CD4-positive, CD25-positive, alpha-beta regulatory T cell (primary cell): ENCODE measurements at places on chromosomes 1 and 21.

GRCh38 chr1:110846861-110847260 lies 26.1 kb upstream of the CD53 start:
- DNase-seq, result no peak

DNA sequence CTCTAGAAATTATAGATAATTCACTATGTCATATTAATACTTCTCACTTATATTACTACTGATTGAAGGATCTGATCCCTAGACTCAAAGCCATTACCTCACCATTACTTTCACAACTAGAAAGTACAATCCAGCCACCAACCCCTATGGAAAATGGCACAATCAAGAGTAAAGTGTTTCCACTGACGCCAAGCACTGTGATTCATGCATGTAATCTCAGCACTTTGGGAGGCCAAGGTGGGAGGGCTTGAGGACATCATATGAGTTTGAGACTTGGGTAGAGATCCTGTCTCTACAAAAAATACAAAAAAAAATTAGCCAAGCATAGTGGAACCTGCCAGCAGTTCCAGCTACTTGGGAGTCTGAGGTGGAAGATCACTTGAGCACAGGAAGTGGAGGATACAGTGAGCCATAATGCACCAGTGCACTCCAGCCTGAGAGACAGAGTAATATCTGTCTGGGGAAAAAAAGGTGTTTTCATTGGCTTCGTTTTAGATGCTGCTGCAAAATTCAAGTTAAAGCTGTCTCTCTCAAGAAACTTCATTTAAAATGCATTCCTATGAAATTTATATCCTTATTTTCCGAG lies 126.5 kb downstream of the AKT3 start:
- no peak for DNase-seq

GRCh38 chr21:28068455-28069358 lies 924.0 kb downstream of the LTN1 start:
- no peak for DNase-seq

- DNase-seq, result no peak
Observed at GRCh38 chr1:9316080-9316444, 23.4 kb downstream of the SPSB1 start.

DNA sequence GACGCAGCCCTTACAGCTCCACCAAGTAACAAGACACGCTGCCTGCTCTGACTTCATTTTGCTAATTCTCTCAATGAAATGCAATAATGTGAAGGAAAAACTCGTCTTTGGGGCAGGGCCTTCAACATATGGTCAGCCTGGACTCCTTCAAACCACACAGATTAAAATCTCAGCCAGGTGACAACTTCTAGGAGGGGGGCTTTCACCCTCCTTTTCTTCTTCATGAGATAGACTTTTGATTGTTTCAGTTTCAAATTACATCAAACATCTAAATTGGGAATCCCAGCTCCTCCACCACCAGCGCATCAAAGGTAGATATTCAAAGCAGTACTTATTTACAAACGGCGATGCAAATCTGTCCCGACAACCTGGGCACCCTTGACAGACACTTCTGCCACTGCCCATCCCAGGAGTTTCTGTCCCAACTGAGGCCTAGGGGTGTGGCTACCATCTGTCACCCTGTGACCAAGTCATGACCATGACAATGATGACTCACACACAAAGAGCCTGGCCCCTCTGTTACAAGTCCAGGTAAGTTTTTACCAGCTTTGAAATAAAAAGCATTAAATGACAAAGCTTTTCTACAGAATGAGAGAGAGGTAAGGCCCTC lies 29.7 kb downstream of the SSBP3 start:
- no peak for DNase-seq

- DNase-seq, result peak; percentile 69
Observed at GRCh38 chr1:113930499-113931161, 1.5 kb downstream of the HIPK1 start.

DNA sequence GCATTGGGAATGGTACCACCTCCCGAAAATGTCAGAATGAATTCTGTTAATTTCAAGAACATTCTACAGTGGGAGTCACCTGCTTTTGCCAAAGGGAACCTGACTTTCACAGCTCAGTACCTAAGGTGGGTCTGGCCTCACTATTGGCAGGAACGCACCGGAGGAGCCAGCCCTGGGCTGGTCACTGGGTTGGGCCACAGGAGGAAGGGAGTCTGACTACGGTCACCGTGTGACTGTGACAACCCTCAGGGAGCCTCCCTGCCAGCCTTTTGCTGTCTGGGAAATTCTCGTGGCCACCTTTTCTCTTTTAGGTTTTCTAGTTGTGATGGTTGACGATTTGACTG lies 2.2 kb downstream of the IL10RB start:
- no peak for DNase-seq

GRCh38 chr1:42008264-42008663 lies 89.5 kb upstream of the HIVEP3 start:
- no peak for DNase-seq

GRCh38 chr1:219465212-219466093 lies 147.5 kb downstream of the ZC3H11B start:
- no peak for DNase-seq

GRCh38 chr1:75275631-75276030 lies 141.4 kb downstream of the LHX8 start:
- DNase-seq, result no peak

DNA sequence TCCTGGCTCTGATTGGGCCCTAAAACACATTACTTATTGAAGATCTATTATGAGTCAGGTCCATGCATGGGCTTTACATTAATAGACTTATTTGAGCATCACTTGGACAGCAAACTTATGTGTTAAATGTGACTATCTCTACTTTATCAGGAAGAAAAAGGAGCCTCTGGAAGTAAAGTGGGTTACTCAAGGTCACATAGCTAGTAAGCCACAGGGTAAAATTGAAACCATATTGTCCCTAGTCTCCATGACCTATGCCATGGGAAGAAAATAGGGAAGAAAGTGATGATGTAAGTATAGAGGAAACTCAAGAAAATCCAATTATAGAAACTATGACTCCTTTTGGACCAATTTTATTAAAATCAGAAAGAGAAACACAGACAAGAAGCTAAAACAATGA lies 555.3 kb downstream of the NUF2 start:
- DNase-seq, result no peak

- DNase-seq, result no peak
Observed at GRCh38 chr21:34020005-34020847, 53.2 kb upstream of the MRPS6 start.

- DNase-seq, result no peak
Observed at GRCh38 chr1:32082022-32082421, 9.3 kb downstream of the TMEM39B start.

- no peak for DNase-seq
Observed at GRCh38 chr1:226986496-226987178, 46.5 kb downstream of the COQ8A start.

DNA sequence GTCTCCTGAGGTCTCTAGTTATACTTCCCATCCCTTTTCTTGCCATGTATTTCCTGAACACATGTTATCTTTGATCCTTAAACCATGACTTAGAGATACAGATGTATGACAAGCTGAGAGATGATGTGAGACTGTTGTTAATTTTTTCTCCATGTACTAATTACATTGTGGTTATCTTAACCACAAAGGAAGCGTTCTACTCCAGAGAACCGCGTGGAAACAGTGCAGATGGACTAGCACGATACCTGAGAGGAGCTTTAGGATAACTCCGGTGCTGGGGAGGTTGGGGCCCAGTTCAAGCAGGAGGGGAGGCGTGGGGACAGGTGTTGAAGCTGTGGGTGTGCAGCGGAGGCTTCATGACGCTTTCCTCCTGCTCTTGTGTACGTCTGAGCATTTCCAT lies 17.5 kb downstream of the PDE9A start:
- no peak for DNase-seq

GRCh38 chr1:166971252-166971651 lies 4.1 kb downstream of the ILDR2 start:
- no peak for DNase-seq

DNA sequence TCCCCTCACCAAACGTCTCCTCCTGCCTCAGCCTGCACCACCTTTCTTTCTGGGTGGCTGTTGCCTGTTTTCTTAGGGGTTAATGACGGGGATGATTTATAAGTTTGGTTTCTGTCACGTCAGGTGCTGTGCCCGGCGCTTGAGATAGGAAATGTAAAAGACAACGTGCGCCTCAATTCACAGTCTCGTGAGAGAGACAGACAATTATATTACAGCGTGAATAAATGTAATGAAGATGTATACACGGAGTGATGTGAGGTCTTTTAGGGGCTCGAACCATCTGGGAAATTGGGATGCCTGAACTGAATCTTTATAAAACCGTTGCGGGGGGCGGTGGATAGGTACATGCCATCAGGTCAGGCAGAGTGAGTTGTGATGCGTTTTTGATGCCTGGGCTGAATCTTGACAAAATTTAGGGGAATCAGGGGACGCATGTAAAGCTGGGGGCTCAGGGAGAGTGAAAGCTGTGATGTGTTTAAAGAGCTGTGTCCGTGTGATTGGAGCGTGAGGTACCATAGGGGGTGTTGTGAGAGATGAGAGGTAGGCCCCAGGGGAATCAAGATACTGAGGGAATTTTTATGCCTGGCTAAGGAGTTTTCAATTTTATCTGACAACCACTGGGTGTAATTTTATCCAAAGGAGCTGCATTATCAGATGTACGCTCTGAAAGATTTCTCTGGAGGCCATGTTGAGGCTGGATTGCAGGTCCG lies 831 bp downstream of the TIPRL start:
- DNase-seq, result no peak

GRCh38 chr1:35574125-35574654 lies 1.1 kb downstream of the TFAP2E start:
- no peak for DNase-seq

- DNase-seq, result peak; percentile 45
Observed at GRCh38 chr1:21216835-21217811, 40.4 kb upstream of the EIF4G3 start.

- DNase-seq, result no peak
Observed at GRCh38 chr1:50213505-50213904, 104.8 kb downstream of the ELAVL4 start.

DNA sequence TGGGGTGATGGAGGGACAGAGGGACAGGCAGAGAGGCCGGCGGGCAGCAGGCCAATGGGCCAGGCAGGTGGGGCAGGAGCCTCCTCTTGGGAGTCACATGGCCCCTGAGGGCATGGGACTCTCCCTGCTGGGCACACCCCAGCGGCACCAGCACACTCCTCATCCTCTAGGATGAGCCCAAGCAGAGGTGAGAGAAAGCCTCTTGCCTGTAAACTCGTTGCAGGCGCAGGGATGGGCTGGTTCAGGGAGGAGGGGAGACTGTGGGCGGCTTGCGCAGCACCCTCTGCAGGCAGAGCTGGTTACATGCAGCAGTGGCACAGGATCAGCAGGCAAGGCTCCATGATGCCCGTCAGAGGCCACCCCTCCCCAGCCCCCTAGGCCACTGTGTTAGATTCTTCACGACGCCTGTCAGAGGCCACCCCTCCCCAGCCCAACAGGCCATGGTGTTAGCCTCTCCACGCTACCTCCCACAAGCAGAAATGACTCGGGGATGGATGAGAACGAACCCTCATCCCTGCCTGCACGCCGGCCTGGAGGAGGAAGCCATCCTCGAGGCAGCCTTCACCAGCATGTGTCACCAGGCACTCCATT lies 209.7 kb upstream of the VAMP3 start:
- DNase-seq, result no peak

GRCh38 chr1:39960431-39960958 lies 5.5 kb downstream of the MFSD2A start:
- no peak for DNase-seq

DNA sequence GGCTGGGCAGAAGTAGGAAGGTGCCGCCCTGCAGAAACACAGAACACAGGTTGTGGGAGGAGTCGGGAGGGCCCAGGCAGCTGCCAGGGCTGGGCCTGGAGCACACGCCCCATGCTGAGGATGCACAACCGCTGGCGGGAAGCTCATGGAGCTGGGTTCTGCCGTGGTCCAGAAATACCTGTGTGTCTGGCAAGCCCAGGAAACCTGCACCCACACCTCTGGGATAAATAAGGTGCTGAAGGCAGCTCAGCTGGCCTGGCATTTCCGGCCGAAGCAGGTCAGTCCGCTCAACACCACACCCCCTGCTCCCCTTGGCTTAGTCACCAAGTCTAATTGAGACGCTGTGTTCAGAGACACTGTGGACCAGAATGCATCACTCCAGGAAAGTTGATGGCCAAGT lies 32.1 kb downstream of the CTNNBIP1 start:
- DNase-seq, result no peak

DNA sequence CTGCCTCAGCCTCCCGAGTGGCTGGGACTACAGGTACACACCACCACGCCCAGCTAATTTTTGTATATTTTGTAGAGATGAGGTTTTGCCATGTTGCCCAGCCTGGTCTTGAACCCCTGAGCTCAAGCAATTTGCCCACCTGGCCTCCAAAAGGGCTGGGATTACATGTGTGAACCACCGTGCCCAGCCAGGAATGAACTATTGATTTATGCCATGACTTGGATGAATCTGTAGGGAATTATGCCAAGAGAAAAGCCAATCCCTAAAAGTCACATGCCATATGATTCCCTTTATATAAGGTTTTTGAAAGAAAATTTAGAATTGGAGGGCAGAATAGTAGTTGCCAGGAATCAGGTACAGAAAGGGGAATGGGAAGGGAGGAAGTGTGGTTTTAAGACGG lies 19.1 kb upstream of the SLC45A3 start:
- DNase-seq, result no peak

GRCh38 chr1:42035205-42035829 lies 116.6 kb upstream of the HIVEP3 start:
- no peak for DNase-seq

DNA sequence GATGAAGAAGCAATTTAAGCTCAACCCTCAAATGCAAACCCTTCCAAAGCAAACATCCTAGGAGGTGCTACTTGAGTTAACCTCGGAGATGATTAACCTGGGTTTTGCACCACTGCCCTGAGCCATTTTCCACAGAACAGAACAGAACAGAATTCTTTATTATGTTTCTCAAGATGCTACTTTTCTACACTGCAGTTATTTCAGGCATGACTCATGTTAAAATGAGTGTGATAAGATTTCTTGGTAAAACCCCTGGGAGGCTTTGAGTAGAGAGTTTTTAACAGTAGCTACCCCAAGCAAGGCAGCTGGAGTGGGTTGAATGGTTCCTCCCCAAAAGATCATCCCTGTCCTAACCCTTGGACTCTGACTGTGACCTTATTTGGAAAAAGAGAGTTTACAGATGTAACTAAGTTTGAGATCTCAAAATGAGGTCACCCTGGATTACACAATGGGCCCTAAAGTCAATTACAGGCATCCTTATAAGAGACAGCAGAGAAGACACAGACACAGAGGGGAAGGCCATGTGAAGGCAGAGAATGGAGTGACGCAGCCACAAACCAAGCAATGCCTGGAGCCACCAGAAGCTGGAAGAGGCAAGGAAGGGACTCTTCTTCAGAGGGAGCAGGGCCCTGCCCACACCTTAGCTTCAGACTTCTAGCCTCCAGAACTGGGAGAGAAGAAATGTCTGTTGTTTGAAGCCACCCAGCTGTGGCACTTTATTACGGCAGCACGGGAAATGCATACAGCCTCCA lies 153.4 kb downstream of the ETS2 start:
- DNase-seq, result peak; percentile 42

GRCh38 chr1:9321480-9321849 lies 28.8 kb downstream of the SPSB1 start:
- no peak for DNase-seq

GRCh38 chr1:27233667-27234048 lies 774 bp upstream of the WDTC1 start:
- no peak for DNase-seq

GRCh38 chr1:214290424-214291037 lies 9.6 kb downstream of the SMYD2 start:
- no peak for DNase-seq
